ENCODE measurements at places on chromosomes 16 and 17.

- no peak for DNase-seq
These were observed 507.3 kb downstream of the HAPSTR1 start for GRCh38 chr16:9598731-9599083.

- no peak for DNase-seq
These were observed 38.6 kb downstream of the ELAC2 start for GRCh38 chr17:12979246-12979645.

DNA sequence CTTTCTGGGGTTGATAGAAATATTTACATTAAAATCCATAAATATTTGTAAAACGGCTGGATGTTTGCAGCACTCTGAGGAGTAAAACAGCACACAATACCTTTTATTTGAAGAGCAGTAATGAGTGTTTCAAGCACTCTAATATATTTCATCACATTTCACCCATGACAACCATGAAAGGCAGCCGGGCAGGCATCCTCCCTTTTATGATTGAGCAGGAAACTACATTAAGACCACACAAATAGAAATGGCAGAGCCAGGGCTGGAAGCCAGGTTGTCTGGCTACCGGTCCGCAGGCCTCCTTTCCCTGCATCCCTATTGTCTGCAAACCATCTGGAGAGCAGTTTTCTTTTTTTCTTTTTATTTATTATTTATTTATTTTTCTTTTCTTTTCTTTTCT, 23.1 kb upstream of the GPRC5C start:
- DNase-seq = no peak

GRCh38 chr17:64060331-64060730, 39.9 kb upstream of the ICAM2 start:
- DNase-seq = no peak

GRCh38 chr16:81481207-81481821, 36.7 kb downstream of the CMIP start:
- no peak for DNase-seq

DNA sequence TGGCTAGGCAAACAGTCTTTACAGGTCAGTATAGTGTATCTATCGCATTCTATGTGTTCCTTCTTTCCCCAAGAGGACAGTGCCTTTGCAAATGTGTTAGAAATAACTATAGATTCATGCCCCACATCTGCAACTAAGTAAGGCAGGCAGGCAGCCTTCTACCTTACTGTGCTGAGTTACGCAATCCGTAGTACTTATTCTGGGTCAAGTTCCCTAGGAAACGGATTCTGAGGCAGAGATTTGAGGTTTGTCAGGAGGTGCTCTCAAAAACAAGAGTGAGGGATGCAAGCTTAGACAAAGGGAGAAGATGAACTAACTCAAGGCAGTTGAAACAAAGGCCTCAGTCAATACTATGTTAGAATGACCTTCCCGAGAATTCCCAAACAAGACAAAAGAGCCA, 12.7 kb upstream of the ANKFY1 start:
- DNase-seq = no peak

DNA sequence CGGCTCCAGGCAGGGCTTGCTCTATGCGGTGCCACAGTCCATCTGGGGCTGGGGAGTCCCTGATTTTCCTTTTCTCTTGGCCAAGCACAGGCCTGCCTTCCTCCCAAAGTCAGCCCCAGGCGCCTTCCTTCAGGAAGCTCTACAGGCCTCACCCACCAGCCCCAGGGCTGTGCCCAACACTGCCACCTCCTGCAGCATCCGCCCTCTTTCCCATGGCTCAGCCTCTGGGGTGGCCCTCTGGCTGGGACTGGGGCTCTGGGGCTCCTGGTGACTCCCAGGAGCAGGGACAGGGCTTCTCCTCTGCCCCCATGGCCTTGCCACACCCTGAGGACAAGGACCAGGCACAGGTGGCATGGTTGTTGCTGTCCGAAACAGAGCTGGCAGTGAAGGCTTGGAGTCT, 817 bp downstream of the ITGB4 start:
- DNase-seq = no peak
